ENCODE measurements at places on chromosomes 11 and 22. TPM values are rescaled to one million over a fixed set of nuclear protein-coding genes. Genes with fewer than 3 reads are reported as not detected.

GGT1 gene
- total RNA-seq = 11.7 TPM

CBLIF gene
- total RNA-seq = not detected

DNAJB7 gene
- not detected for total RNA-seq

CCDC89 gene
- not detected for total RNA-seq

SLC15A3 gene
- total RNA-seq = 22.2 TPM

PRCP gene
- 28.1 TPM for total RNA-seq

MYRF gene
- 1.5 TPM for total RNA-seq
